ENCODE measurements at places on chromosomes 1 and 21. TPM values are rescaled to one million over a fixed set of nuclear protein-coding genes. Genes with fewer than 3 reads are reported as not detected.

The LAX1 gene
- total RNA-seq: 2.0 TPM

The POU3F1 gene
- not detected for total RNA-seq

The PTGER3 gene
- 52.1 TPM for total RNA-seq

DNA sequence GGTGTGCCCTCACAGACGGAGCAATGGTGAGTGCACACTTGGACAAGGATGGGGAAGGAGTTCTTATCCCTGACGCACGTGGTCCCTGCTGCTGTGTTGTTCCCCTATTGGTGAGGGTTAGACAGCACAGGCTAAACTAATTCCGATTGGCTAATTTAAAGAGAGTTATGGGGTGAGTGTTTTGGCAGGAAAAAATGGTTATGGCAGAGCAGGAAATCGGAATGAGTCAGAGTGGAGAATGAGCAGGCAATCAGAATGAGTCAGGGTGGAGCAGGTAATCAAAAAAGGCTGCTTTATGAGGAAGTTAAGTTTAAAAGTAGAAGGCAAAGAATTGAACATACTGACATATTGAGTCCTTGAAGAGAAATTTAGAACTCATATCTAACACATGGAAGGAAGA is 100.5 kb downstream of the NGF start:
- DNase-seq: no peak

DNA sequence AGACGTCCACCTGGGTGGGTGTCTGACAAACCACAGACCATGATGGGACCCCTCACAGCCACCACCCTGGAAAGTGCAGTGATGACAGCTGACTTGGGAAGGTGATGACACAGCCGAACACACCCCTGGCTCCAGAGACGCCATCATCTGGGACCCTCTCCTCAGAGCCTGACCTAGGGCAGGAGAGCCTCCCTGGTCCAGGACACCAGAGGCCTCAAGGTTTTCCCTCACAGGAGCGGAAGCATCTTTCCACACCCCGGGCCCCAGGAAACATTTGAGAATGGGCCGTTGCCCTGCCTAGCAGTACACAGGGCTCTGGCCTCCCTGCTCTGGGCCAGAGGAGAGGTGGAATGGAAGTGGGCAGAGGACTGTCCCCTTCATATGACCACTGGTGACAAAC is 79.7 kb downstream of the SYT2 start:
- DNase-seq: no peak

- DNase-seq: no peak
These were observed 77.8 kb upstream of the CTTNBP2NL start for GRCh38 chr1:112318263-112318662.

GRCh38 chr21:46250146-46250725 is 21.7 kb upstream of the LSS start:
- no peak for DNase-seq

GRCh38 chr1:201105688-201106087 is 6.5 kb downstream of the CACNA1S start:
- no peak for DNase-seq

GRCh38 chr1:221672965-221673364 is 68.9 kb downstream of the DUSP10 start:
- no peak for DNase-seq

Data from breast epithelium (tissue), 4 donors.